ENCODE measurements at places on chromosomes 2 and 18.

DNA sequence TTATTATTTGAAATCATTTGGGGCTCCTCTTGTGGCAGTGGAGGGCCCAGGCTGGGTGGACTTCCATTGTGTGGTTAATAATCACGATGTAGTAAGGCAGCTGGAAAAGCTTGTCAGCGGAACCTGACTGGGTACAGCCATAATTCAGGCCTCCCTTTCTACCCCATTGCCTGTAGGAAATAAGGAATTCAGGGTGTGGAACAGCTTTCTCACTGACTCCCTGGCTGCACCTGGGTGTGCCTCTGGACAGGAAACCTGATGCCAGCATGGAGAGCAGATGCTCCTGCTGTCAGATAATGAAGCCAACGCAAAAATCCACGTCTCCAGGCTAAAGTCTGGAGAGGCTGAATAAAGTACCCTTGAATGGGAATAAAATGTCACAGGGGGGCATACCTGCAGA lies 44.2 kb downstream of the LYPD6B start:
- DNase-seq, result no peak

- DNase-seq, result no peak
These were observed 24.5 kb downstream of the ROCK2 start for GRCh38 chr2:11319939-11320338.

GRCh38 chr18:66560094-66560493 lies 43.8 kb downstream of the CDH19 start:
- no peak for DNase-seq

DNA sequence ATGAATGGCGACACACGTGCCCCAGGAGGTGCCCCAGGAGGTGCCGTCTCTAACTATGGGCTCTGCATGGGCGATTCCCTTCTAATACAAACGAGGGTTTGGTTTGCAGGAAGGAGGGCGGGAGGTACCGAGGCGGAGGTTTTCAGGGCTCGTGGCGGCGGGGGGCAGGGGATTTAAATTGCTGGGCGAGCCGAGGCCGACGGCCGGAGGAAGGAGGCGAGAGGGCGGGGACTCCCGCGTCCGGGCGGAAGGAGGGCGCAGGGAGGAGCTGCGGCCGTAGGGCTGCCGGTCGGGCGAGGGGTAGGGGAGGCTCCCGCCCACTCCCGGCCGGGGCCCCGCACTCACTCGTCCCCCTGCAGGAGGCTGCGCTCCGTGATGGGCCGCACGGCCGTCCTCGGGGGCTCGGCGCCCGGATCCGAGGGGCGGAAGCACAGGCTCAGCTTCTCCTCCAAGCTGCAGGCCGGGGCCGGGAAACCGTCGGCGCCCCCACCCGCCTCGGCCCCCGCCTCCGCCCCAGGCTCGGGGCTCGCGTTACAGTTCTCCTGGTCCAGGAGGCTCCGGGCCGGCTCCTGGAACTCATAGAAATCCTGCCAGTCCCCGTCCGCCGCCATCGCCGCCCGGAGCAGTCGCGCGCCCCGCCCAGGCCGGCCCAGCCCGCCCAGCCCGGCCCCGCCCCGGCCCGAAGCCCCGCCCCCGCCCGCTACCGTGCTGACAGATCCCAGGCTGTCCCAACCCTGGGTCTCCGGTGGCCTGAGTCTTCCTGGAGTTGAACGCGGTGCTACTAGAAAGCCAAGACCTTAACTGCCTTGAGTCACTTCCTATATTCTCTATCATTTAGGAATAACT lies at the start of gene FEZ2:
TSS of gene FEZ2 (minus strand) at position 637 of the 846 bp plus-strand sequence. CDS start at position 611, 26 bp downstream.
- DNase-seq, result peak; percentile 74

- no peak for DNase-seq
These were observed 146.9 kb downstream of the METTL4 start for GRCh38 chr18:2424420-2424819.

- DNase-seq, result no peak
These were observed 358.9 kb upstream of the LRATD1 start for GRCh38 chr2:14273650-14274049.

DNA sequence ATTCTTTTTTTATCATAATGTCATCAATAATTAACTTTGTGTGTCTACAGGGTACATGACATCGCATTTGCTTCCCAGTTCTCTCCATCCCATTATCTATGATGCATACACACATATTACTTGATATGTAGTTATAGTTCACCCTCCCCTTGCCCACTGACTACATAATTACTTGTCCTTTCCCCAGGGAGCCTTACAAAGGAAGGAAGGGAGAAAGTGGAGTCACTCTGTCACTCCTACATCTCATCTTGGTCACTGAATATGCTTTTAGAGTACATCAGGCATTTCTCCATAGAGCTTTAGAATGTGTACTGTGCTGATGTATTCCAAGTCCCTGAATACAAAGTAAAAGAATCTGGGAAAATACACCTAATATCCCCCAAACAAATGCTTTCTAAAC lies 6.0 kb upstream of the DTNA start:
- DNase-seq, result no peak

DNA sequence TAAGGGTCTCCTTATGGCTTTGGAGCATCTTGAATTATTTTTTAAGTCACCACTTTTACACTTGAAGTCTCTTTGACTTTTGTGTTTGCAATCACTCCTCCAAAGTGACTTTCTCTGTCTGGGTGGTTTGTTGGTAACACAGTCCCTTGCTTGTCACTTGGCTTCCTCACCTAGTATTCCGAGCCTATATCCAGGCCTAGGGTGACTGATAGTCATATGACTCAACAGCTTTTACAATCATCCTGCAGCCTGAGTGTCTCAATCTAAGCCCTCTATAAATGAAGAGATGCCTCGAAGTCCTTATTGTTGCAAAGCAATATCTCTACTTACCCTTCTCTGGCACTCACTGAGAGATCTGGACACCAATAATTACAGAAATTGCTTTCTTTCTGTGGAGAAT lies 53.9 kb upstream of the SETBP1 start:
- DNase-seq, result no peak

DNA sequence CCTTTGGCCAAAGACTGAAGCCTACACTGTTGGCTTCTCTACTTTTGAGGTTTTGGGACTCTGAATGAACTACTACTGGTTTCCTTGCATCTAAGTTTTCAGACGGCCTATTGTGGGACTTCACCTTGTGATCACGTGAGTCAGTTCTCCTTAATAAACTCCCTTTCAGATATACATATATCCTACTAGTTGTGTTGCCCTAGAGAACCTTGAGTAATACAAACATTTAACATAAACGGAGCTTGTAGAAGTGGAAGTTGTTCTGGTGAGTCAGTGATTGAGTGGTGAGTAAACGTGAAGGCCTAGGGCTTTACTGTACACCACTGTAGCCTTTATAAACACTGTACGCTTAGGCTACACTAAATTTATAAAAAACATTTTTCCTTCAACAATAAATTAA lies 107.2 kb upstream of the CDH2 start:
- DNase-seq, result no peak

DNA sequence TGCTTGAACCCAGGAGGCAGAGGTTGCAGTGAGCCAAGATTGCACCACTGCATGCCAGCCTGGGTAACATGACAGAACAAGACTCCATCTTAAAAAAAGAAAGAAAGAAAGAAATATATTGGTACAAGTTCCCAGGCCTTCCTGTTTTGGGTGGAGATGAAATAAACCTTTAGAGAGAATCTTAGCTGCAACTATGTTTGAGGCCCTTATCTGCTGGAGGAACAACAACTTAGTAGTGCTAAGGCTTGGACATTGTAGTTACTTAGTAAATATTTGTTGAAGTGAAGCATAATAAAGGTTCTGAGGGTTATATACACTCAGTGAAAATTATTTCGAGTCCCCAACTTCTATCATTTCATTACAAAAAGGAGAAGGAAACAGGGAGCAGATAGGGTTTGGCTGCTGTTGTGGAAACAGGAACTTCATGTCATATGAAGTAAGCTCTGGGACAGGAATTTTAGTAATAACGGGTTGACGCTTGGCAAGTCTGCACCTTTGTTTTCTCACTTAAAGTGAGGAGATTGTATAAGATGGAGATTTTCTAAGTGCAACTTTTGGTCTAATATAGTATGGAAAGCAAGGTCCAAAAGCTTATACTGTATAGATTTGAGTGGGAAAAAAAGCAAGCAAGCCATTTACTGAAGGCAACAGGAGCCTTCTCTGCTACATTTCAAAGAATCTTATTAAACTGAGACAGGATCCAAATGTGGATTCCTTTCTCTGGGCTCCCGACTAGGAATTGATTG lies 40.0 kb upstream of the AGPS start:
- DNase-seq, result no peak

DNA sequence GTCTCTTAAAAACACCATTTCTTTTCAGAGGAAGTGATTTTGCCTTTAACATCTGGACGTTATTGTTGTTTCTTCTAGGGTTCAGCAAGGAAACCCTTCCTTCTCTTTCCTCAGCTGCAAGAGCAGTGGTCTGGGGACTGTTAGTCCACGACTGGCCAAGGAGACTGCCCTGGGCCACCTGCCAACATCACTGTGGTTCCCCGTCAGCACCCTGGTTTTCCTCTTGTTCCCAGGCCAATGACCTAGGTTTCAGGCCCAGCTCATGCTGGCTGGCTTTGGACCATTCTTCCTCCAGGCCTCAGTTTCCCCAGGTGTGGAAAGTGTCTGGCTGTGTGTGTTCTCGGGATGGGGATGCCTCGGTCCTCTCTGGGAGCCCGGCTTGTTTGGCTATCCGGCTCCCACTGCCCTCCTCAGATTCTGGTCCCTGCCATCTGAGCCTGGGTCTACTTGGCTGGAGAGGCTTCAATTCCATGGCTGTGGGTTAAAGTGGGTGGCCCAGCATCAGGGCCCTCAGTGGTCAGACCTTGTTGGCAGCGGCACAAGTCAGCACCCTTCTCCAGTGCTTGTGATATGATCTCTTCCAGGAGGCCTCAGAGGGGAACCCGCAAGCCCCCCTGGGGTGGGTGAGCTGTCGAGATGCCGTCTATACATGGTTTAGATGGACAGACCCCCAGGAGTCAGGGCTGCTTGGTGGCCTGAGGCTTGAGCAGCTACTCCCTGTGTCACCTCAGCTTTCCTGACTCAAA lies 234.3 kb upstream of the HS6ST1 start:
- DNase-seq, result no peak

- DNase-seq, result peak; percentile 37
These were observed 2.9 kb upstream of the PTPN4 start for GRCh38 chr2:119756837-119757236.
